ENCODE measurements at places on chromosomes 7 and 10.

DNA sequence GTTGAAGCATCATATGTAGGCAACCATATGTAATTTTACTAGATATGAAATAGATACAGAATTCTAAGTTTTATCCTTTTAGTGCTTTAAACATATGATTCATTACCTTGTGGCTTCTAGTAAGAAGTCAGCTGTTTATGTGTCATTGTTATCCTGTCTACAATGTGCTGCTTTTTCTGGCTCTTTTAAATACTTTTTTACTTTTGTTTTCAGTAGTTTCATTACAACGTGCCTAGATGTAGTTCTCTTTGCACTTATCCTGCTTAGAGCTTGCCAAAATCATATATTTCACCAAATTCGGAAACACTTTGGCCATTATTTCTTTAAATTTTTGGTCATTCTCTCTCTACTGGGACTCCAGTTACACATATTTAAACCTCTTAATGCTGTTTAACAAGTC lies 26.4 kb downstream of the YAE1 start:
- peak; percentile 8 for DNase-seq

GRCh38 chr7:127872122-127872521 lies 159.1 kb downstream of the LRRC4 start:
- DNase-seq, result no peak

GRCh38 chr7:111486472-111487142 lies 75.7 kb downstream of the IMMP2L start:
- peak; percentile 37 for DNase-seq

DNA sequence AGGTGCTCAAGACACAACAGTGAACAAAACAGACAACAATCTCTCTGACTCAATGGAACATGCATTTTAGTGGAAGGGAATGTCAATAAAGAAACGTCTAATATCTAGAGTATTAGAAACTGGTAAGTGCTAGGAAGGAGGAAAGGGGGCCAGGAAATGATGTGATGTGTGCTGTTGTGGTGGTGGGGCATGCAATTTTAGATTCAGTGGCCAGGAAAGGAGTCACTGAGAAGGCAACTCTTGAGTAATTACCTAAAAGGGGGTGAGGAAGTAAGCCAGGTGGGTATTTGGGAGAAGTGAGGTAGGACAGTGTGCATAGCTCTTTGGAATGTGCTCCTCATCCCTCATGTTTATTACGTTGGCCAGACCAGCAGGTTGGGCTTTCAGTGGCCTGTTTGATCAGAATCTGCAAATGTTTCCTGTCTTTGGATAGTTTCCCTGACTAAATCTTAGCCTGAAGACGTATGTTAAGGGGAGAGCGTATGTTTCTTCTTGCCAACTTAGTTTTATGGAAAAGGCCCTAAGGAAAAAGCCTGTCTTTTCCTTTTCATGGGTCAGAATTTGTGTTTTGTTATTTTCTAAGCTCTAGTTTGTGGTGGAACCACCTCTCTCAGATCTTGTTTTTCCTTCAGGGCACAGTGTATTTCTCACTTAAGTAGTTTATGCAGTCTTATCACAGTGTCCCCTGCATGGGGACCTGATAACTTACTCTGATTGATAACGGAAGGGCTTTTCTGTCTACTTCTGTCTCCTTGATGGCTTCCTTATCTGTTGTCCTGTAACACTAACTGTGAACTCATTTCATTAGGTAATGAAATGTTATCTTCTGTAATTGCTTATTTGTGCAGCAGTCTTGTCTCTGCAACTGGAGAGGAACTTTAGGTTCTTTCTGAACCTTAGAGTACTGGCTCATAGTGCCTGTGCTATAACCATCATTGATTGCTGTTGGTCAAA lies 203.7 kb downstream of the AUTS2 start:
- DNase-seq, result no peak

DNA sequence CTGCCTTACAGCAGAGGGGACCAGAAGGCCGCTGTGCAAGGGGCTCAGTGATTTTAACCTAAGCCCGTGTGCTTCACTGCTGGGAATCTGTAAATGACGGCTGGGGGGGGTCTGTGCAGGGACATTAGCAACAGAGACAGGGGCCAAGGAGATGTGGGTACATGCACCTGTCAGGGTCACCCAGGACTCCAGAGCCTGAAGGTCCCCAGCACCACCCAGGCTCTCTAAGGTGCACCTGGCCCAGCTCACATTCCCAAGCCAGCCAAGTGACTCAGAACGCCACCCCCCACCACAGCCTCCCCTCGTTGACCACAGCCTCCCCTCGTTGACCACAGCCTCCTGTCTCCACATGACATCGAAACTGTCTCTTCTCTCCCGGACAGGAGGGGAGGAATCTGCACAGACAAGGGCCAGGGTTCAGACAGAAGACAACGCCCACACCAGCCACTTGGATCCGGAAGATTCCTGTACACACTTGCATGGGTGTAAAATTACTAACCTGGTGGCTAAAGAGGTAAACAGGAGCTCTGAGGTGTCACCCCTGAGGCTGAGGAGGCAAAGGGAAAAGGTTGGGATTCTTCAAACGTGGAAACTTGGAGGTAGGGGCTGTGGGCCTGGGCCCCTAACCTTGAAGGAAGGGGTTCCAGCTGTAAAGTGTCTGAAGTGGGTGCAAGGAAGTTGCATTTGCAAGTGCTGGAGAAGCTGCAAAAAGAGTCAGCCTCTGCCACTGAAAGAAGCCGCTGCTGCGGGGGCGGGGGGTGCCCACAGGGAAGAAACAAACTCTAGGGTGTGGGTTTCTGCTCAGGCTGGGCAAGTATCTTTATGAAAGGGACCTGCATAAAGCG lies 27.0 kb downstream of the CALML3 start:
- no peak for DNase-seq

DNA sequence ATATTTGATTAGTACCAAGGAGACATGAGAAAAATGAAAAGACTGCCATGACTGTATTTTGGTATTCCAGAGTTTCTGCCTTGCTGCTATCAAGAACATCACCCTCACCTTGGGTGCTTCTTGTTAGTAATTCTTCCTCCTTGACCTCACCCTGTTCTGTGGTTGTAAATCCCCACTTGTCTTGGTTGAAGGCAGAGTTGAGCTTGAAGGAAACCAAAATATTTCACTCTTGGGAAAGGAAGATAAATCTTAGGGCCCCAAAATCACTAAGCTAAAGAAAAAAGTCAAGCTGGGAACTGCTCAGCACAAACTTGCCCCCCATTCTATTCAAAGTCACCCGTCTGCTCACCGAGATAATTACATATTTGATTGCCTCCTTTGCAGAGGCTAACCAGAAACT lies 20.6 kb upstream of the AKR1C3 start:
- no peak for DNase-seq

- DNase-seq, result no peak
Observed at GRCh38 chr10:104957178-104957841, 316.2 kb downstream of the SORCS3 start.

GRCh38 chr7:66627151-66627681 lies 1.5 kb upstream of the KCTD7 start:
- no peak for DNase-seq

GRCh38 chr7:14065286-14065685 lies 75.8 kb upstream of the ETV1 start:
- DNase-seq, result no peak

DNA sequence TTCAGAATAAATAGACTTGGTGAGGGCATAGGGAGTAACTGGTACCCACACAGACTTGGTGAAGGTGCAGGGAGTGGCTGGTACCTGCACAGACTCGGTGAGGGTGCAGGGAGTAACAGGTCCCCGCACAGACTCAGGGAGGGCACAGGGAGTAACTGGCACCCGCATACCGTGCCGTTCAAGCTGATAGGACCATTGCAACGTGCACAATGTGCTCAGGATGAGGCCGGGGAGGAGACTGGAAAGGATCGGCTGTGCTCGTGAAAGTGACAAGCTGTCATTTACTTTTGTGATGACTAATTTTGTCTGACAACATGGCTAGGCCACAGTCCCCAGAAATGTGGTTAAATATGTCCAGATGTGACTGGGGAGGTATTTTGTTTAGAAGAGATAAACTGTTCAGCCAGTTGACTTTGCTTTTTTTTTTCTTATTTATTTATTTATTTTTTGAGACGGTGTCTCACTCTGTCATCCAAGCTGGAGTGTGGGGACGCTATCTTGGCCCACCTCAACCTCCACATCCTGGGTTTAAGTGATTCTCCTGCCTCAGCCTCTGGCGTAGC lies 76.2 kb upstream of the NMT2 start:
- no peak for DNase-seq

GRCh38 chr7:128405471-128406313 lies 4.1 kb downstream of the IMPDH1 start:
- peak; percentile 68 for DNase-seq

DNA sequence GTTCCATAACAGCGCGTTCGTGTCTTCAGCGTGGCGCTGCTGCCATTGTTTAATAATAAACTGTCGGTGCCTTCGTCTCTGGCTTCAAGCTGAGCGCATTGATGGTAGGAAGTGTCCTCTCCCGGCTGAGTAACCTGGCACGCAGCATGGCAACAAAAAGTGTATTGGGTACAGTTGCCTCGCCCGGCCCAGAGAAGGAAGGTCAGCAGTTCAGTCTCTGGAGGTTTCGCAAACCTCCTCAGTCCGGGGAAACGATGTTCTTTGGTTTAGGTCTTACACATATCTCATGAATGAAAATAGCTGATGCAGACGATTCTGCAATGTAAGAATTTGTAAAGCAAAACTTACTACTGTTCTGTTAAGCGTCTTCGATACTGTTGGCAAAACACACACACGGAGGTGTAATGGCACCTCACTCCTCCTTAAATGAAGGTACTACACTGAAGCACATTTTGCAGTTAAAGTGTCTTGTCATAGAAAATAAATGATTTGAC lies 739 bp upstream of the CCDC186 start:
- peak; percentile 72 for DNase-seq
